ENCODE measurements at places on chromosomes 5 and 9. TPM values are rescaled to one million over a fixed set of nuclear protein-coding genes. Genes with fewer than 3 reads are reported as not detected.
A peak's percentile ranks its signal among the peaks of the same experiment; 100 is the strongest.

DNA sequence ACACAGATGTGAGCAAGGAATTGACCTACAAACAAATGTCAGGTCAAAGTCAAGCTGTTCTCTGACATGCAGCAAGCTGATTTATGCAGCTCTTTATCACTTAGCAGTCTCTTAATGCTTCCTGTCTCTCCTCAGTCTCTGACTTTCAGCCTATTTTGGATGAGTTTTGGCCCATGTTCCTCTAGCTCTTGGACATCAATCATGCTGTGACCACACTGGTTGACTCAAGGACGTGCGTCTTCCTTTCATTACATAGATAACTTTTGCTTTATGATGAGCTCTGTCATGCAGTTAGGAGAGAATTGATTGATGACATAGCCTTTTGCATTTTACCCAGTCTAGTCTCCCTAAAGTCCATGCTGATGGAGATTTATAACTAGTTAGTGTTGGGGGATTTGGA is 9.4 kb upstream of the REEP5 start:
- H3K4me3 ChIP-seq, result no peak overlapping the region
- DNase-seq, result no peak
- H3K4me1 ChIP-seq, result no peaks in the 10 kb centered on the region
- H3K27me3 ChIP-seq, result peaks cover 2% of the 10 kb centered on the region
- no peaks in the 10 kb centered on the region for H3K36me3 ChIP-seq
- H3K27ac ChIP-seq, result no peak overlapping the region

- no peak overlapping the region for H3K4me3 ChIP-seq
- no peaks in the 10 kb centered on the region for H3K36me3 ChIP-seq
- H3K4me1 ChIP-seq, result peaks cover 22% of the 10 kb centered on the region
- no peak for DNase-seq
Observed at GRCh38 chr9:92954049-92954861, 6.9 kb downstream of the FGD3 start.

DNA sequence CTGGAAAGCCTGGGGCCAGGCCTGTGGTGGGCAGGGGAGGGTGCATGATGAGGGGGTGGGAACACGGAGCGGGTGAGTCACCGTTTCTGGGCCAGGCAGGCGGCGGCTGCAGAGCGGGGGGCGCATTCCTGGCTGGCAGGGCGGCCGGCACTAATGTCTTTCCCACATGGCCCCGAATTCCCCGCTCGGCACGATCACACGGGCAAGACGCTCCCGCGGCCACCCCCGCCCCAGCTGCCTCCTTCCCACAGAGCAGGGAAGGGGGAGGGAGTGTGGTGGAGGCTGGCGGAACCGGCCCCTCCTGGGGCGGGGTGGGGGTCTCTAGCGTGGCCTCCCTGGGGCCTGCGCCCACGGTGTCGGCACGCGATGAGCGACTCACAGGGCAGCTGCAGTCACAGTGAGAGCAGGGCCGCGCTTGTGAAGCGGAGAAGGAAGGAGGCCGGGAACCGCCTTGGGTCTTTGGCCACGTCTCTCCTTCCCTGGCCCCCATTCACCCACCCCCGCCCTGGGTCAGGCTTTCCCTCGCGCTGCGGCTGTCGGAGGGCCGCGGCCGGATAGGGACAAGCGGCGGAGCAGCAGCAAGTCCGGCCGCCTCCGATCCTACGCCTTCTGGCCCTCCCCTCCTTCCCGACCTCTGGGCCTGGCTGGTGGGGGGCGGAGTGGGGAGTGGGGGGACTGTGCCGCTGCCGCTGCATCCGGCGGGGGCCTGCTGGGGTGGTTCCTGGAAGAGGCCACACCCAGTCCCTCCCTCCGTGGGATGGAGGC is 48.9 kb downstream of the CXXC5 start:
- DNase-seq, result peak; percentile 71
- H3K4me3 ChIP-seq, result peak overlapping the region; percentile 49
- no peaks in the 10 kb centered on the region for H3K27me3 ChIP-seq
- H3K27ac ChIP-seq, result peak overlapping the region; percentile 95
- H3K36me3 ChIP-seq, result no peaks in the 10 kb centered on the region

DNA sequence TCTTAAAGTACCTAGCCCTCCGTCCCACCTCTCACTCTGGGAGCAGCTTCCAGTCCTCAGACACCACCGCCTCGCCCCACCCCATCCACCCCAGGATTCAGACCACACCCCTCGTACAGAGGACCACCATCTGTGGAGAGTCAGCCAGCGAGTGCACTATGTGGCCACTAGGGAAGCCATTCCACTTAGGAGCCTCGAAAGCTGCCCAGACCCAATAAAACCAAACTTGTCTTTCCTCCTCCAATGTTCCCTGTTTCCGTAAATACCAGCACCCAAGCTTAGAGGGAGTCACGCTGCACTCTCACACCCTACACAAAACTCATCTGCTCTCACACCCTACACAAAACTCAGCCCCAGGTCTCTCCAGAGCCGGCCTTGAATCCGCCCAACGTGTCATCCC is 1.9 kb downstream of the GCNT4 start:
- H3K27me3 ChIP-seq, result peaks cover 27% of the 10 kb centered on the region
- no peak for DNase-seq
- no peak overlapping the region for H3K4me3 ChIP-seq
- H3K4me1 ChIP-seq, result peaks cover 42% of the 10 kb centered on the region
- H3K27ac ChIP-seq, result no peak overlapping the region

- H3K27me3 ChIP-seq, result peaks cover 73% of the 10 kb centered on the region
- DNase-seq, result no peak
- no peaks in the 10 kb centered on the region for H3K36me3 ChIP-seq
Observed at GRCh38 chr5:135462304-135462703, 10.2 kb upstream of the TIFAB start.

DNA sequence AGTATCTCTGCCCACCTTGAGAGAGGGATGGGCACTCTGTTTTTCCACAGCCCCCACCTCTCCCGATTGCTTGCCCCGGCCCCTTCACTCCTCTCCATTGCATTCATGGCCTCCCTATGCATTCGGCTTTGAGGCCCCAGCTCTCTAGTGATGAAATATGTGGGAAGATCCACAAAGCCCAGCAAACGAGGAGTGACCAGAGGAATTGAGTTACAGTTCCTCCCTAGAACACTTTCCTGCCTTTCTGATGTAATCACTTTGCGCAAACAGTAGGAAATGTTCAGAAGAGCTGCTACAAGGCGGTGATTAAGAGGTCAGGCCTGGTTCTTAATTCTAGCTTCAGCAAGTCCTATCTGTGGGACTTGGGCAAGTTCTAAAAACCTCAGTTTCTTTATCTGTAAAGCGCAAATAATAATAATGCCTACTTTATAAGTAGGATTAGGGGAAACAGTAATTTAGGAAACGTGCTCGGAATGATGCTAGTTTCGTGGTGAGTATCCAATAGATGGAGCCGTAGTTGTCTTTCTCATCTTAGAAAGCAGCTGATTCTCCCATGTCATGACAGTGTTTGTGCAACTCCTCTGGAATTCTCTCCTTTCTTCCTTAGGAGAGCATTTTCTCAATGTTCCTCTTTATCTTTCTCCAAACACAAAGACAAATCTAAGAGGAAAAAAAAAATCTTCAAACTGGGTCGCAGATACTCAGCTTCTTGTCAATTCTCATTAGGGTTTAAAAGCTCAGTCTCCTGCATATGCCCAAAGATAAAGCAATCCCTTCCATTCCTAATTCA is 99.5 kb upstream of the MSX2 start:
- H3K36me3 ChIP-seq, result no peaks in the 10 kb centered on the region
- peak overlapping the region; percentile 95 for H3K27ac ChIP-seq
- no peak for DNase-seq
- peaks cover 54% of the 10 kb centered on the region for H3K4me1 ChIP-seq
- no peaks in the 10 kb centered on the region for H3K27me3 ChIP-seq

The AGGF1 gene
- 20.9 TPM for total RNA-seq

The LMX1B gene
- not detected for total RNA-seq

The SIT1 gene
- total RNA-seq, result not detected

Measured in mesothelial cell of epicardium (in vitro differentiated cells).